ENCODE measurements at places on chromosomes 5 and 9. TPM values are rescaled to one million over a fixed set of nuclear protein-coding genes. Genes with fewer than 3 reads are reported as not detected.

Gene PPP3R2
- not detected for total RNA-seq

Gene GDNF
- total RNA-seq: not detected

Gene LEAP2
- total RNA-seq: 2.3 TPM

Gene TNFAIP8
- 57.4 TPM for total RNA-seq

Gene GPX8
- 30.9 TPM for total RNA-seq

Gene ROPN1L
- 2.2 TPM for total RNA-seq

Gene NDUFA8
- 28.5 TPM for total RNA-seq

Gene PCDHB12
- 2.9 TPM for total RNA-seq

Gene SHC3
- total RNA-seq: 3.5 TPM

Gene PCDH12
- 4.0 TPM for total RNA-seq

Gene IFNA13
- not detected for total RNA-seq

Gene F2R
- 5.8 TPM for total RNA-seq

Gene GPR150
- total RNA-seq: not detected

Gene HK3
- total RNA-seq: 61.6 TPM

Gene ACOT12
- total RNA-seq: not detected

Gene FRRS1L
- 0.16 TPM for total RNA-seq

Gene UNC5A
- total RNA-seq: not detected

Gene FOXD4L6
- total RNA-seq: 0.25 TPM

Gene EFCAB9
- total RNA-seq: not detected

Gene LCN9
- not detected for total RNA-seq

Gene PCDHGA7
- total RNA-seq: 3.6 TPM

Gene SPATA6L
- total RNA-seq: 5.5 TPM

Gene SPINK13
- not detected for total RNA-seq

Gene PNPLA7
- 7.1 TPM for total RNA-seq

Gene GPX3
- total RNA-seq: 5,296 TPM

Gene NEUROG1
- total RNA-seq: not detected

Gene NKD2
- total RNA-seq: 2.2 TPM

Gene SMIM33
- total RNA-seq: not detected

Gene RLN2
- total RNA-seq: not detected

Gene AIF1L
- 56.1 TPM for total RNA-seq

Gene CFAP90
- not detected for total RNA-seq

Gene ECSCR
- total RNA-seq: 34.3 TPM

Gene SPAG8
- 2.8 TPM for total RNA-seq

Gene IL9
- not detected for total RNA-seq

Gene SLC34A3
- total RNA-seq: not detected

Gene OR1Q1
- not detected for total RNA-seq

Gene WDR38
- total RNA-seq: not detected

Gene FIBCD1
- total RNA-seq: not detected

Gene NOP16
- total RNA-seq: 33.0 TPM

Gene PRLR
- 0.47 TPM for total RNA-seq

Gene IL5
- total RNA-seq: not detected

Gene NPR2
- total RNA-seq: 25.5 TPM

Gene CDKN2B-AS1
- 0.72 TPM for total RNA-seq

Gene OLFML2A
- 14.0 TPM for total RNA-seq

Gene ANKRD31
- 0.38 TPM for total RNA-seq

Gene FAXDC2
- total RNA-seq: 17.4 TPM

Gene FOXD4L5
- total RNA-seq: 0.48 TPM

Gene ZDHHC11B
- total RNA-seq: 5.5 TPM

Gene CCL28
- 1.4 TPM for total RNA-seq

Gene FBLL1
- total RNA-seq: not detected

Gene CKMT2
- total RNA-seq: 7.6 TPM

Gene SLC6A3
- 1.2 TPM for total RNA-seq

Gene ALDOB
- not detected for total RNA-seq

Gene COQ4
- total RNA-seq: 33.4 TPM

Measured in omental fat pad (tissue), 4 donors.